ENCODE measurements at places on chromosomes 2 and 18. TPM values are rescaled to one million over a fixed set of nuclear protein-coding genes. Genes with fewer than 3 reads are reported as not detected.

DNA sequence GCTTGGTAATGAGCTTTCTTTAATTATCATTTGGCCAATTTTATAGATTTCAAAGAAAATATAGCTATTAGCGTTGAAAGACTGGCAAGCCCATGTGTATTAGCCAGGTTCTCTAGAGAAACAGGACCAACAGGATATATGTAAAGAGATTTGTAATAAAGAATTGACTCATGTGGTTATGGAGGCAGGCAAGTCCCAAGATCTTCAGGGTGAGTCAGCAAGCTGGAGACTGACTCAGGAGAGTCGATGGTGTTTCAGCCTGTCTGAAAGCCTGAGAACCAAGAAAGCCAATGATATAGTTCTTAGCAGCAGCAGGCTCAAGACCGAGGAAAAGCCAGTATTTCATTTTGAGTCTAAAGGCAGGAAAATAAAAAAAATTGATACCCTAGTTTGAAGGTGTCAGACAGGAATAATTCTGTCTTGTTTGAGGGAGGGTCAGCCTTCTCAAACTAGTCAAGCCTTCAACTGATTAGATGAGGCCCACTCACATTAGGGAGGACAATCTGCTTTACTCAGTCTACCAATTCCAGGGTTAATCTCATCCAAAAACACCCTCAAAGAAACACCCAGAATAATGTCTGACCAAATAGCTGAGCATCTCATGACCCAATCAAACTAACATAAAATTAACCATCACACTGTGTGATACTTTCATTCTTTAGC, 78.3 kb upstream of the CRIM1 start:
- H3K27me3 ChIP-seq = no peaks in the 10 kb centered on the region
- no peaks in the 10 kb centered on the region for H3K4me1 ChIP-seq
- H3K27ac ChIP-seq = no peak overlapping the region
- DNase-seq = no peak
- H3K36me3 ChIP-seq = no peaks in the 10 kb centered on the region

GRCh38 chr2:102109016-102109415, 33.5 kb upstream of the IL1R1 start:
- no peak for DNase-seq
- H3K27ac ChIP-seq = no peak overlapping the region
- H3K36me3 ChIP-seq = no peaks in the 10 kb centered on the region
- no peaks in the 10 kb centered on the region for H3K27me3 ChIP-seq

GRCh38 chr18:34697233-34697632, 12.9 kb upstream of the DTNA start:
- no peak overlapping the region for H3K27ac ChIP-seq
- H3K4me3 ChIP-seq = no peak overlapping the region
- no peaks in the 10 kb centered on the region for H3K27me3 ChIP-seq
- no peak for DNase-seq

GPR155 gene
- 9.0 TPM for total RNA-seq

DNA sequence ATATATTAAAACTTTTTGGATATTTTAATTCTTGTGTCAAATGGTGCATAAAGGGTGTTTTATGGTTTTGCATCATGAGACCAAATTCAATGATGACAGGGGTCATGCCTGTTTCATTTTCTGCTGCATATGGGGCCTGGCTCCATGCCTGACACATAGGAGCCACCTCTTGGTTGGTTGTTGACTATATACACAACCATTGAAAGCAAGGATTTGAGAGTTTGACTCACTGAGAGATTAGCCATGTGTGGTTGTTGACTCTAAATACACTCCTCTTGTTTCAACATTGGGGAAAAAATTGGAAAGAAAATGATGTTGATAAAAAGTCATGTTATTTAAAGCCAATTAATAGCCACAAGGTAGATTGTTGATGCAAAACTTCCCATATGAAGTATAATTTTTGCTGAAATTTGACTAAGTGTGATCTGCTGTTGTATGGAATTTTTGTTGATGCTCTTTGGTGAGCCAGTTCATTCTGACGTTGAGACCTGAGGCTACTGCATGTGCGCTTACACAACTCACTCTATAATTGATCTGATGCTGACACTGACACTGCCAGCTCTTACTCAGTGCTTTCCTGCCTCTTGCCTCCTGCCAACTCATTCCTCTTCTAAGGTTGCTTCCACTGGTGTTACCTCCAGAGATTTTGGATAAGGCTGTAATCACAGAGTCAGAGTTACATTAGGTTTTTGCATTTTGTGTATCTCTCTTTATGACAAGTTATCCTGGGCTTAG, 446.2 kb upstream of the SLC14A2 start:
- H3K4me1 ChIP-seq = no peaks in the 10 kb centered on the region
- DNase-seq = no peak
- no peaks in the 10 kb centered on the region for H3K27me3 ChIP-seq

- DNase-seq = no peak
- peaks cover 45% of the 10 kb centered on the region for H3K4me1 ChIP-seq
- no peaks in the 10 kb centered on the region for H3K36me3 ChIP-seq
Observed at GRCh38 chr2:223944166-223944702, 901 bp downstream of the WDFY1 start.

NTSR2 gene
- total RNA-seq = not detected

DNA sequence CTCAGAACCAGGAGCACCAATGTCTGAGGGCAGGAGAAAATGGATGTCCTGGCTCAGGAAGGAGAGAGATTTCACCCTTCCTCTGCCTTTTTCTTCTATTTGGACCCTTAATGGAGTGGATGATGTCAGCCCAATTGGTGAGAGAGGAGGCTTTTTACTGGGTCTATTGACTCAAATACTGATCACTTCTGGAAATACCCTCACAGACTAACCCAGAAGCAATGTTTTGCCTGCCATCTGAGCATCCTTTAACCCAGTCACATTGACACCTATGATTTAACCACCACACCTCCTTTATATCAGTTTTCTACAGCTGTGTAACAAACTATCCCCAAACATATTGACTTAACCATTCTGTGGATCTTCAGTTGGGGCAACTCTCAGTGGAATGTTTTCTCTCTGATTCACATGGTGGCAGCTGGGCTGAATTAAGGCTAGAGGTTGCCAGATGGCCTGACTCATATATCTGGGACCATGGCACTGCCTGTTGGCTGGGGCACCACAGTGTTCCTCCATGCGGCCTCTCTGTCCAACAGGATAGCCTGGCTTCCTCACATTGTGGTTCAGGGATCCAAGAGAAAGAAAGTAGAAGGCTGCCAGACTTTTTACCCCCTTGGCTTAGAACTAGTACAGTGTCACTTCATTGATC, 18.2 kb upstream of the MBOAT2 start:
- H3K4me3 ChIP-seq = no peak overlapping the region
- H3K27me3 ChIP-seq = peaks cover 17% of the 10 kb centered on the region
- no peak for DNase-seq
- H3K36me3 ChIP-seq = no peaks in the 10 kb centered on the region
- no peaks in the 10 kb centered on the region for H3K4me1 ChIP-seq
- H3K27ac ChIP-seq = no peak overlapping the region
